ENCODE measurements at places on chromosomes 4 and X.

DNA sequence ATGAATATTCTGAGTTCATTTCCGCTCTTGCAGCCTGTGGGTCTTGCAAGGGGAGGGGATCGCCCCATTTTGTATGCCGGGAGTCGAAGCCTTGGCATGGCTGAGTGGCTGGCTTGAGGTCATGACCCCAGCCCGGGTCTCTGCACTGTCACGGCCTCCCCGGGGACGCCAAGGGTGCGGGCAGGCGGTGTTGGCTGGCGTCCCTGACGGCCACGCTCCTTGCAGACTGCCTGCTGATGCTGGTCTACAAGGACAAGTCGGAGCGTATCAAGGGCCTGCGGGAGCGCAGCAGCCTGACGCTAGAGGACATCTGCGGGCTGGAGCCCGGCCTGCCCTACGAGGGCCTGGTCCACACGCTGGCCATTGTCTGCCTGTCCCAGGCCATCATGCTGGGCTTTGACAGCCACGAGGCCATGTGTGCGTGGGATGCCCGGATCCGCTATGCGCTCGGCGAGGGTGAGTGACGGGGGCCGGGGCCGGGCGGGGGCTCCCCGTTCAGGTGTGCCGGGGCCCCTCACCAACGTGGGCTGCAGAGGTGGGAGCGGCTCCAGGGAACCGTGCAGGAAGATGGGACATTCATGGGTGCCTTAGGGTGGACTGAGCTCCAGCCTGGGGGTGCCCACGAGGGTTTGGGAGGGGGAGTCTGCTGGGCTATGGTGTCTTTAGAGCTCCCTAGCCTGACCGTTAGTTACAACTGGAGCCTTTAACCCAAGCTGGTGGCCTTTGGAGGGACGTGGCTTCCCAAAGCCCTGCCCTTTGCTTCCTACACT, 10.3 kb downstream of the DOK7 start:
- DNase-seq, result no peak

DNA sequence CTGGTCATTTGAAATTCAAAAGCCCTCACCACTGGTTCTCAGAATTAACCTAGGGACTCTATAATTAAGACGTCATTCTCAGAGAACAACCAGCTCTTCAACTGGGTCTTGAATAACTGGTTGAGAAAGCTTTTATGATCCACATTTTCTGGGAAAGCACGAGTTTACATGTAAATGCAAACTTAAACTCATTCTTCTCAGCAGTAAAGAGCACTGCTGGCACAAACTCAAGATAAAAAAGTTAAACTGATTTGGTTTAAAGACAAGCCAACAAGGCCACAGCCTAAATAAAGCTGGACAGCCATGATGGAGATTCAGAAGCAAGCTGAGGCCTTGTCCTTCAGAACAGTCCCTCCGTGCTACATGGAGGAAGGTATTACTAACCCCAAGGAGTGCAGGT, 13.2 kb downstream of the BST1 start:
- no peak for DNase-seq

DNA sequence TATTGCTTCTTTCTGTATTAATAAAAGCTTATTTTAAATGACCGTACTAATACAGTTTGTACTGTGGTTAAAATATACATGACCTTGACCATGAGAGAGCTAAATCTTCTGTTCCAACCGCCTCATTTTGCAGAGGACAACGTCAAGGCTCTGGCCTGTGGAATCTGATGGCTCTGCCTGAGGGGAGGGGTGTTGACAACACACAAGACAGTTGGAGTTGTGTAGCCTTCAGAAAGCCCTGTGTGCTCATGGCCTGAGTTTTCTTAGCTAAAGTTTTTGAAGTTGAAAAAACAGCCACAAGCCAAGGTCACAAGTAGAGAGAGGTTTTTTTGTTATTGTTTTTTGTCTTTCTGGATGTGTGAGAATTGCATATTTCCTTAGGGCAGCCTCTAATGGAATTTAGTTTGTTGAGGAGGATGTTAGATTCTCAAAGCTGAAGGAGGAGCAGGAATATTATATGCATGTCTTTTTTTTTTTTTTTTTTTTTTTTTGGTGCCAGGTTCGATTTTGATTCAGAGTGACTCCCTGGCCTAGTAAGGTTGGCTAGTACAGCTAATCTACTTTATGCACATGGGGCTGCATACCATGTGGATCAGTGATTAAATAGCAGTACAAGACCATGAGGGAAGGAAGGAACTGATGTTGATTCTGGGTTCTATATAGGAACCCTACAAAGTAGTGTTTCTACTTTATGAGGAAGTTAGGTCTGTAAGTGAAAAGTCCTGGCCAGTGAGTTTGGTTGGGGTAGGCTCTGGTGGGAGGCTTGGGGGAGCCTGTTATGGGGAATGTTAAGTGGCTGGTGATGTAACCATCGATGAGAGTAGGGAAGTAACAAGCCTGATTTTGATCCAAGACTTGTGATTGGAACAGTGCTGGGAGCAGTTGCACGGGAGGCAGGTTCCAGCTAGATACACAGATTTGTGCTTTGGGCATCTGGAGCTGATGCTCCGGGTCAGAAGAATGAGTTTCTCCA, 20.3 kb downstream of the SMS start:
- no peak for DNase-seq

DNA sequence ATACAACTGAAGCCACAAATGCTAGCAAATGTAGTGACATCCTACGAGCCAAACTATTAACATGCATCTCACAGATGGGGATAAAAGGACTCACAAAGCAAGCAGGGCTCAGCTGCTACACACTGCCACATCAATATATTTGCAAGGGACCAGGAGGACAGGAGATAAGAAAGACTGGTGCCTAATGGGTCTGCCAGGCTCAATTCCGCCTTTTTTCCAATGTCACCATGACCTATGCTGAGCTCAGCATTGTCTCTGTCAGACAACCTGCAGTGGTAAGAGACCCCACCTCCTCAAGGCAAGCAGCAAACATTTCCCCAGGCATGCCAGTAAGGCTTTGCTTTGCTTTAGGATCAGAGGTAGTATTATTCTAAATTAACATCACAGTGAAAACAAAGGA, 435 bp downstream of the DCX start:
- DNase-seq, result no peak

GRCh38 chr4:17635056-17635455, 20.6 kb downstream of the MED28 start:
- DNase-seq, result no peak

DNA sequence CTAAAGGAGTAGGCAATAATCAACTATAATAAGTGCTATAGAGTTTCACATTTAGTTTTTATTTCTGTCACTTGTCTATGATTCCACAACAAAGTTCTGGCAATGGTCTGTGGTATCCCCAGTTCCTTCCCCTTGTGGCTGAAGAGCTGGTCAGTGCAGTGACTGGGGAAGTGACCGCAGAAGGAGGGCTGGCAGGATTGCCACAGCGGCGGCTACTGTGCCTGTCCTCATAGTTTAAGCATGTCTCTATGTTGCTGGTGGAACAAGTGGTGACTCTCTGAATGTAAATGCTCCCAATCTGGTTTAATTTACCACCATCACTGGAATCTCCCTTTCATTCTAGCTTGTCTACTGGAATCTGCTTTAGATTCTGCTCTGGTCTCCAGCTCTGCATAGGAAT, 170.6 kb upstream of the GK2 start:
- DNase-seq, result no peak

GRCh38 chrX:106954041-106954440, 33.8 kb downstream of the CLDN2 start:
- no peak for DNase-seq

GRCh38 chr4:73948990-73949706, 32.7 kb downstream of the PF4 start:
- DNase-seq, result no peak

- no peak for DNase-seq
Observed at GRCh38 chr4:167100120-167100519, 134.2 kb downstream of the SPOCK3 start.

DNA sequence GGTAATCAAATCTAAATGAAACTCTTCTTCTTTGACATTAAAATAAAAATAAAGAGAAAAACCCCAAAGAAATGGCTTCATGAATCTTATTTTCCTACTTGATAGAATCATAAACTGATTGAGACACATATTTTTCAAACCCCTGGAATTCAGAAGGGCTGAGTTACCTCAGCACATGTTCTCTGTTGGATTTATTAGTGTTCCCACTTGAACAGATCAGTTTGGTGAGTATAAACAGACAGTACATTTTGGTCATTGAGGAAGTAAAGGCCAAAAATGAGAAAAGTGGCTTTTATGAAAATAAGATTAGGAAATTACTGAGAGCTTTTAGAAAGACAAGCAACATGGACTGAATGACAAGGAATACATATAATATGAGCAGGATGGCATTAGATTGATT, 620.4 kb downstream of the ANKRD50 start:
- DNase-seq, result no peak

DNA sequence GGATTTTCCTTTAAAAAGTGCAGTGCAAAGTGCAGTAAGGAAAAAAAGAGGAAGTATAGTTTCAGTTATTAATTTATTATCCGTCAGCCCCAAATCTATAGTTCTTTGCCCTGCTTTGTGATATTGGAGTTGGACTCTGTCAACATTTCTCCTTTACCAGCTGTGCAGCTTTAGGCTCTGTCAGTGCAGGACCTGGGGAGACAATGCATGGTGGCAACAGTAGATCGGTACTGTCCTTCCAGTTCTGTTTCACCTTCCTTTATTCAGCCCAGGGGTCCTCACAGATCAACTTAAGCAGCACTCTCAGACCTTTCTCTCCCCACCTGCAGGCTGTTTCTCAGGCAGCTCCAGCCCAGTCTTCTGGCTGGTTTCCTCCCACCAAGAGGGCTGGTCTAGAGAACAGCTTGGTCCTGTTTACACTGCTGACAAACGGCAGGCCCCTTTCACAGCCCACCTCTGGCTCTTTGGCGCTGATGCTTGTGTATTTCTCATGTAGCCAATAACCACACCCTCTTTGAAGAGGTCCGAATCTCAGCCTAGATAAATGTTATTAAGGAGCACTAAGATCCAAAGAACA, 71.6 kb downstream of the MCUB start:
- DNase-seq, result no peak

DNA sequence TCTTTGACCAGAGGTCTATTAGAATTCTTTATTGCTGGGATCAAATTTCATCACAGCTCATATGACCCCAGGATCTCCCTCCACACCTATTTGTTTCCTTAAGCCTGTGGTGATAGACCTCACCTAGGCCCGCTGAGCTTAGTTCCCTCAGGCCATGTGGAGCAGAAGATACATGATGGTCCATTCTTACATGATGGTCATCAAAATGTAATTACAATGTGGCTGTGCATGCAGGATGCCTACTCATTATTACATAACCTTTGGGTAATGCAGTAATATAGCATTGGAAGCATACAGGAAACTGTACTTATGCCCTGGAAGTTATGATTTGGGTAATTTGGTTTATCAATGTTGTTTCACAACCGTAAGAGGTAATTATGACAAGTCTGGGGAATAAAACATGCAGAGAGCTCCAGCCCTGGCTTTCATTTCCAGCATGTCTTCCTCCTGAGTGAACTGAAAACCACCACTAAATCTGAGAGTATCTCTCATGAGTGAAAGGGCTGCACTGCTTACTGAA, 67.0 kb upstream of the AGA start:
- DNase-seq, result no peak

- no peak for DNase-seq
Observed at GRCh38 chr4:168555437-168555836, 58.6 kb downstream of the PALLD start.

Measured in T-cell (primary cell).